ENCODE measurements at places on chromosomes 3 and 15. TPM values are rescaled to one million over a fixed set of nuclear protein-coding genes. Genes with fewer than 3 reads are reported as not detected.

The ZNF662 gene
- 51.6 TPM for polyA plus RNA-seq

DNA sequence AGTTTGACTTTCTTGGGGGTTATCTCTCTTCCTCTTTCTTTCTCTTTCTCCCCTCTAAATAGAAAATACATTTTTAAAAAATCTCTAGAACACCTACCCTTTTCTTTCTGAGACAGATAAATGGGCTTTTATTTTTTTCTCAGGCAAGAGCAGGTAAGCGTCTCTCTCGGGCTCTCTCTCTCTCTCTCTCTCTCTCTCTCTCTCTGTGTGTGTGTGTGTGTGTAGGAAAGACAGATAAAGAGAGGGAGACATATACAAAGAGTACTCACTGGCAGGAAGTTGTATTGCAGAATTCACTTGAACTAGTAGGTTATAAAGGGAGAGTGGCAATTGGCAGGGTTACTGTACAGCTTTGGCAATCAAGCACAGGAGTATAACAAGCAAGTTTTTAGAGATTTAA, 118.1 kb upstream of the LSAMP start:
- DNase-seq = no peak

The C3orf52 gene
- polyA plus RNA-seq = 8.0 TPM

The PDZRN3 gene
- polyA plus RNA-seq = 48.5 TPM

The HRG gene
- polyA plus RNA-seq = 2.0 TPM

DNA sequence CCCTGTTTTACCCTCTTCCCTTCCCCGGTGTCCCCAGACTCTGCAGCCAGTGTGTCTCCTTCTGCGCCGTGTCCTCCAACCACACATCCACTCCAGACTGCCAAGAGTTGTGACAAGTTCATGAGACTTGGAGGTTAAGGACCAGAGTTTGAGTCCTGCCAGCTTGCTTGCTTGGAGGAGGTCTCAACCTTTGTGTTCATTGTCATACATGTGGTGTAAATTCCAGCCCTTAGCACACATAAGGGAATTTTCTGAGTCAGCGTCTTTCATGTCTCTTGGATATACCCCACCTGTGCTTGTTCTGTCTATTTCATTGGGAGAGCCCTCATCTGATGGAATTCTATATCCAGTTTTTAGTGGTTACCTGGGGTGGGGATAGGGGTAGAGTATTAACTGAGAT, 13.3 kb downstream of the CORO2B start:
- peak; percentile 39 for DNase-seq

The ABI3BP gene
- 26.8 TPM for polyA plus RNA-seq

DNA sequence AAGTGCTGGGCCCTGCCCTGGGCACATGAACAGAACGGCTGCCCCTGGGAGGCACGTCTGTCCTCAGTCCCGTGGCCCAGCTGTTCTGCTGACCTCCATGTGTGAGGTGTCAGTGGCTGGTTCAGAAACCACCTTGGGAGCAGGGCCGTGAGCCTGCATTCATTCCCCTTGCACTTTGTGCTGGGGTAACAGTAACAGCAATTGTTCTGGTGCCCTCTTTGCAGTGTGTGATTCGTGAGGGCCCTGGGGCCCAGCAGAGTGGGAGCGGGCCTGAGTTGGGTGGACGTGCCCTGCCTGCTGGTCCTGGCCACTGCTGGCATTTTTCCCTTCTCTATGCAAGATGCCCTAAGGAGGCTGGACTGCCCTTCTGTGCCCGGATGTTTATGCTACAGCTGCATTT, 50.4 kb upstream of the MYZAP start:
- DNase-seq = no peak

DNA sequence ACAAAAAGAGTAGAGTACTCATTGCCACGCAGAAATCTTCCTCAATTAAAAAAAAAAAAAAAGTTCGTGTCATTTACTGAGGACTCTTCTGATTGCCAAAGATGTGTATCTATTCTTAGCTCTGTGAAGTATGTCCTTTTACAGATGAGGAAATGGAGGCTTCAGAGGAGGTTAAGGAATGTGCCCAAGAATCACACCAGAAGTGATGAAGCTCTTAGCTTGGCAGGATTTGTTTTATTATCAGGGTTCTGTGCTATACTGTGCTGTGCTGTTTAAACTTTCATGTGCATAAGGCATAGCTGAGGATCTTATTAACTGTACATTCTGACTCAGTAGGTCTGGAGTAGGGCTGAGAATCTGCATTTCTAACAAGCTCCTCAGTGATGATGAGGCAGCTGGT, 665.2 kb upstream of the ADAMTS9 start:
- DNase-seq = no peak

The UBAP1L gene
- polyA plus RNA-seq = 6.9 TPM

- no peak for DNase-seq
Measured at GRCh38 chr3:4885316-4885715, 93.9 kb upstream of the BHLHE40 start.

The TRPM1 gene
- 0.07 TPM for polyA plus RNA-seq

DNA sequence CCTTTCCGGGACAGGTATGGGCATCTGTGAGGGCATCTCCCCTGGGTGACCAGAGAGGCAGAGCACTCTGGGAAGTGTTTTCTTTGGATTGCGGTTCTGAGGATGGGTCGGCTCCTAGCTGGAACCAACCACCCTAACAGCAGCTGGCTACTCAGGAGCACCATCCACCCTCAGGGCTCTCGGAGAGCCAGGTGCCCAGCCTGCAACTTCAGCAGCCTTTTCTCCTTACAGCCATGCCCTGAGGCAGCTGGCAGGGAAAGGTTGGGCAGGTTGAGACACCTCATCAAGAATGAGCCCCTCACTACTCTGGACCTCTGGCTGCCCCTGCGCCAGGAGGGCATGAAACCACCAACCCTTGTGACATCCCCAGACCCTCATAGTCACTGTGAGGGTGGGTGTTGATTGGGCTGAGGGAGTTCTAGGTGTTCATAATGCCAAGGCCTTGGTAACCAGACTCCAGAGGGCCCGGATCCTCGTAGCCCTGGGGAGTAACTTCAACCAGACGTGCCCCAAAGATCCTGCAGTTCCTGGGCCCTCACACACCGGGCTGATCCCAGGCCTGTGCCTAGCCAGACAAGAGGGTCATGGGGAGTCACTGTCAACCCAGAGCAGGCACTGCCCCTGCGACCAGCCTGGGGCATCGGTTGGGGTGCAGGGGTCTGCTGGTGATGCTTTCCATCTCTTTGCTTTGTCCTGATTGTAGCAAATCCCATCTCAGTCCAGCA, 114.4 kb upstream of the ABHD17C start:
- no peak for DNase-seq

- DNase-seq = no peak
Measured at GRCh38 chr3:132135628-132136333, 101.0 kb upstream of the CPNE4 start.

DNA sequence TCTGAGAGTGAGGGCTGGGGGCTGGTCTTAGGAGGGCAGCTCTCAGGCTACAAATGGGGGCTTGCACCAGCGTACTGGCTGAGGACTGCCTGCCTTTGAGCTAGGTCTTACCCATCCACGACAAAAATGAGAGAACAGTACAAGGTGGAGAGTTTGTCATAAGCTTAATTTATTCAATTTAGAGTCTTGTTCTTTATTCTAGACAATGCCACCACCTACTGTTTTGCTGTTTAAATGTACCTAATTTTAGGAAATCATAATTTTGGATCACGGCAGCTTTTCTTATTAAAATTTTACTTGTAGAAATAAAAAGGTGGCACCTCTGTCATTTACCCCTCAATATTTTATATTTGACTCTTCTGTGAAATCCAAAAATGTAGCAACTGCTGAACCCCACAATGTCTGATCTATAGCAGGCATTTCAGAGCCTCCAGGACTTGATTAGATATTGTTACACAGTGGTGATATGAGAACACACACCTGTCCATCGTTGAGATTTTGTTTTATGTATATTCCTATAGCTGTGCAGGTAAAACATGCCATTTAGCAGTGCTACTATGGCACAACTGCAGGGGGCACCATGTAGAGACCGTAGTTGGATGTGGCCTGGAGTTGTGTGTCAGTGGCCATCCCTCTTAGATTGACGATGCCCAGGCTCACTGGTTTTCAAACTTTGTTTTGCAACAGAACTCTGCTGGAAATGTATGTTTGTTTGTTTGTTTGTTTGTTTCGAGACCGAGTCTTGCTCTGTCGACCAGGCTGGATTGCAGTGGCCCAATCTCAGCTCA, 88.6 kb downstream of the SLCO3A1 start:
- no peak for DNase-seq

The LHFPL4 gene
- 0.05 TPM for polyA plus RNA-seq

The MAP6D1 gene
- polyA plus RNA-seq = 0.88 TPM

DNA sequence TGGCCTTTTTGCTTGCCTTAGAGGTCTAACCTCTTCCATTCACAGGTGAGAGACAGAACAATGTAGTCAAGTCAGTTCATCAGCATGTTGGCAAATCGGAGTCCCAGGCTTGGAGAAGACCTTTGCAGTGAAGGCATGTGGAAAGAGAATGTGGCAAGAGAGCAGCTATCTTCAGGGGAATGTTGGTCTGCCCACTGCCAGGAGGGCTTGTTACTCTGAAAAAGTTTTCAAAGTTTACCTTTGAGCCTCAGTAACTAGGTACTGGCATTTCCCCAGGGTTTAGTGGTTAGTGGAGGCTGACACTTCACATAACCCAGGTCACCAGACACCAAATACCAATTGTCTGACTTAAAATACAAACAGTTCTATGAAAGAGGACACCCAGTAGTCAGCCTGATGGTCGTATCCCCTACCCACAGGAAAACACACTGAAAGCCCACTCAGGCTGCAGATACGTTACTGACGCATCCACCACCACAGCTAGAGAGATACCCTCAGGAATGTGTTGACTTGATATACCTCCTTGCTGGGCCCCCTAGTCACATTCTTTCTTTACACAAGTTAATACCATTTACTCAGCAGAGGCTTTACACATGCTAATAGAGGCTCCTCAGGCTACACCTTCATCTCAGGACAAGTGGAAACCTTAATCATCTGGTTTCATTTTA, 9.7 kb upstream of the ARID3B start:
- DNase-seq = no peak

DNA sequence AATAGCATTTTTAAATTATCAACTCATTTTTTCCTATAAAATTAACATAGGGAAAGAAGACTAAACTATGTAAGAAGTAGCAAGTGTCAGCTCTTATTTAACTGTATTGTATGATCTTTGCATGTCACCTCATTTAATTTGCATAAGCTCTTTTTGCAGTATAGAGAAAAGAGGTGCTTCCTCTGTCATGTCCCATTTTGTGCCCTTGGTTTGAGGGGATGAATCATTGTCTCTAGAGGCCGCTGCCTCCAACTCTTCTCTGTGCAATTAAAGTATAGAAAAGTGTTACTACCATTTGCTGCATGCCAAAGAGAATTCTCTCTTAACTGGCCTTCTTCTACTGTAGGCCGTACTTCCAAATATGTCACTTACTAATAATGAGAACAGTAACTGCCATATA, 93.4 kb downstream of the LRRC28 start:
- no peak for DNase-seq

DNA sequence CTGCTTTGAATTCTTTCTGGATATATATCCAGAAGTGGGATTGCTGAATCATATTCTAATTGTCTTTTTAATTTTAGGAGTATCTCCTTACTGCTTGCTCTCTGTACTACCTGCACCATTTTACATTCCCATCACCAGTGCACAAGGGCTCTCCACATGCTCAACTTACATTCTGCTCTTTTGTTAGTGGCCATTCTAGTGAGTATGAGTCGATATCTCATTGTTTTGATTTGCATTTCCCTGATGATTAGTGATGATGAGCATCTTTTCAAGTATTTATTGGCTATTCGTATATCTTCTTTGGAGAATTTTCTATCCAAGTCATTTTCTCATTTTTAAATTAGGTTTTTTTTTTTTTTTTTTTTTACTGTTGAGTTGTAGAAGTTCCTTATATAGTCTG, 29.5 kb downstream of the PFN2 start:
- no peak for DNase-seq

- DNase-seq = no peak
Measured at GRCh38 chr3:183699238-183699947, 1.8 kb downstream of the YEATS2 start.

The SPINT1 gene
- polyA plus RNA-seq = 66.7 TPM

DNA sequence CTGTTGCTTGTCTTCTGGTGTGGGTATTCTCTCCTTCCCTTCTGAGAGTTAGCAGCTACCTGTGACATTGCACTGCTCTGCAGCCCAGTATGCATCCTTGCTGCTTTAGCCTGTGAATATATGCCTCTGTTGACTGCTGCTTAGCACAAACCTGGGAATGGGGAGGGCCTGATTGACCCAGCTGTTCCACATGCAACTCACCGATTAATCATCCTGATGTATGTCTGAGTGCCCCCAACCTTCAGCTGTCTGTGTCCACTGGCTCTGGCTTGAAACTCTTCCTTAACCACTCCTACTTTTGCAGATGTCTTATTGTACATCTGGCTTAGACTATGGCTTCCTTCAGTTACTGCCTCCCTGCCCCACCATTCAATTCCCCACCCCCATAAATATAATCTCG, 119.1 kb downstream of the RASA2 start:
- DNase-seq = no peak

The MANF gene
- polyA plus RNA-seq = 130 TPM

DNA sequence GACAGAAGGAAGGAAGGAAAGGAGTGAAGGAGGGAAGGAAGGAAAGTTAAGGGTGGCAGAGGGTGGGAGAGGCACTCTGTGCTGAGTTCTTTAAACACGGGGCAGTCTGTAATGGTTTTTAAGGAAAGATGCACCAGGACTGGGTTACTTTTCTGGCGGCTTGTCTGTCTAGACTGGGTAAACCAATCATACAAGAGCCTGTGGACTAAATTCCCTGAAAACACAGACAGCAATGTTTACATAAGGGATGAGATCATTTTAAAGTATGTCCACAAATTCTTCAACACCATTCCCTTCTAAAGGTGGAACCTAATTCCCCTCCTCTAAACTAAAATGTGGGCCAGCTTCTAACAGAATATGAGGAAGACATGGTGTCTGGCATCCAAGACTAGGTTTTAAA, 235.5 kb upstream of the IGF1R start:
- no peak for DNase-seq

The LRRC34 gene
- 18.1 TPM for polyA plus RNA-seq

DNA sequence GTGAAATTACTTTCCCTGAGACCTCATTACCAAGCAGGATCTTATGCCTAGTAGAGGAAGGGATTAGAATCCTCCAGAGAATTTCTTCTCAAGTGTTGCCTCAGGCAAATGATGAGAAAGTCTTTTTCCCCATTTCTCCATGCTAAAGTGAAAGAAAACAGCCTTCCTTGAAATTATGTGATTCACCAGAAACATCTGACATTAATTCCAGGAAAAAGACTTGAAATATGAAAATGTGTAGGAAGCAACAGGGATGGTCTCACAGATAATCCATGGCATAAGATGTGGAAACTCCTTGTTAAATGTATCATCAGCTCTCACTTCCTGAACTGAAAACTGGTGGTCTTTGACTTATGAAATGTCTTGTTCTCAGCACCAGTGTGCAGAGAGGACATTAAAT, 17.9 kb upstream of the ABI3BP start:
- DNase-seq = no peak

The CADM2 gene
- 0.52 TPM for polyA plus RNA-seq

GRCh38 chr3:11604139-11604892, 39.4 kb downstream of the VGLL4 start:
- no peak for DNase-seq

Measured in left kidney (tissue), 8 donors.